ENCODE measurements at places on chromosomes 7 and 10. TPM values are rescaled to one million over a fixed set of nuclear protein-coding genes. Genes with fewer than 3 reads are reported as not detected.

COL28A1 gene
- not detected for total RNA-seq

EBF3 gene
- total RNA-seq = not detected

TMEM196 gene
- not detected for total RNA-seq

OPALIN gene
- total RNA-seq = not detected

PCLO gene
- not detected for total RNA-seq
